ENCODE measurements at places on chromosomes 11 and 22. TPM values are rescaled to one million over a fixed set of nuclear protein-coding genes. Genes with fewer than 3 reads are reported as not detected.

The OR8B8 gene
- total RNA-seq: not detected

The DEFB131B gene
- total RNA-seq: not detected

The JAM3 gene
- 6.4 TPM for total RNA-seq

The PSMC3 gene
- 127 TPM for total RNA-seq

The DGCR6 gene
- 1.3 TPM for total RNA-seq

The P2RX6 gene
- not detected for total RNA-seq

The OR10D3 gene
- total RNA-seq: not detected

The PATE2 gene
- not detected for total RNA-seq

The OR8A1 gene
- not detected for total RNA-seq

Measured in activated naive CD4-positive, alpha-beta T cell treated with anti-CD3 and anti-CD28 coated beads for 36 hours (primary cell).